NCI-H2081 treated with DMSO at 0.1 percent for 48 hours (cell line): ENCODE measurements at places on chromosomes 13 and 19.

DNA sequence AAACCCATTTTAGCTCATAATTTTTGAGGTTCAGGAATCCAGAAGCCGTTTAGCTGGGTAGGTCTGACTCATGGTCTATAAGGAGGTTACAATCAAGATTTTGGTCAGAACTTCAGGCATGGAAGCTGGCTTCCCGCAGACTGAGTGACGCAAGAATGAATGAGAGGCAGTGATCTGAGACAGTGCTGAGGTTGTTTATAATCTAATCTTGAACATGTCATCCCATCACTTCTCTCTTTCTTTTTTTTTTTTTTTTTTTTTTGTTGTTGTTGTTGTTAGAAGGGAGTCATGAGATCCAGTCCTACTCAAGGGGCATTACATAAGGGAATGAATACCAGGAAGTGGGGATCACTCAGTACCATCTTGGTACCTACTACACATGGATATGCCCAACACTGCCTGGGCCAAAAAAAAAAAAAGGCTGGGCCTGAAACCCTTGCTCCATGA, 217.4 kb downstream of the DLEU7 start:
- DNase-seq, result no peak

- DNase-seq, result no peak
Measured at GRCh38 chr13:49400755-49401659, 42.9 kb downstream of the CAB39L start.

DNA sequence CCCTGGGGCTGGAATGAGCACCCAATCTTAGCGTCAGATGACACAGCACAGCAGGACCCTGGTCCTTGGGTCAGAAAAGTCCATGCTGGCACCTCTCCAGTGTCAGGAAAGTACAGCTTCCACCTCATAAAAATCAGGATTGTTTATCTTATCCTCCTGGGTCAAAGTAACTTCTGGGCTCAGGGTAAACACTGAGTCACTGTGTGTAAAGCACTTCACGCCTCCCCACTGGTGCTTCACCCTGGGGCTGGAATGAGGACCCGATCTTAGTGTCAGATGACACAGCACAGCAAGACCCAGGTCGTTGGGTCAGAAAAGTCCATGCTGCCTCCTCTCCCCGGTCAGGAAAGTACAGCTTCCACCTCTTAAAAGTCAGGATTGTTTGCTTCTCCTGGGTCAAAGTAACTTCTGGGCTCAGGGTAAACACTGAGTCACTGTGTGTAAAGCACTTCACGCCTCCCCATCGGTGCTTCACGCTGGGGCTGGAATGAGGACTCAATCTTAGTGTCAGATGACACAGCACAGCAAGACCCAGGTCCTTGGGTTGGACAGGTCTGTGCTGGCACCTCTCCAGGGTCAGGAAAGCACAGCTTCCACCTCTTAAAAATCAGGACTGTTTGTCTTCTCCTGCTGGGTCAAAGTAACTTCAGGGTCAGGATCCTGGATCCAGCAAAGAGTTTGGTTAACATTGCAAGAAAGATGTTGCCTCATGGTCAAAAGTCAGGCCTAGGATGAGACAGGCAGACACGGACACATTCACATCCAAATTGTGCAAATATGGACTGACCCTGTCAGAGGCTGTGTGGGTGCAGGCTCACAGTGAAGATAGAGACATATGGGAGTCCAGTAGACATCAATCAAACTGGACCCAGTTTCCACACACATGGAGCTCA, 39.2 kb upstream of the CYP2A7 start:
- DNase-seq, result no peak

GRCh38 chr19:7533281-7533885, 2.1 kb upstream of the PNPLA6 start:
- DNase-seq, result no peak

GRCh38 chr13:32940601-32941000, 75.6 kb upstream of the KL start:
- DNase-seq, result no peak

- DNase-seq, result peak; percentile 3
Measured at GRCh38 chr13:22517544-22517943, 663.2 kb upstream of the SGCG start.

GRCh38 chr13:35700671-35701070, 224.2 kb upstream of the MAB21L1 start:
- DNase-seq, result no peak

- no peak for DNase-seq
Measured at GRCh38 chr13:29993716-29994488, 143.5 kb upstream of the UBL3 start.

- no peak for DNase-seq
Measured at GRCh38 chr13:77029436-77029835, 2.5 kb upstream of the FBXL3 start.

GRCh38 chr13:88042489-88042888, 371.3 kb downstream of the SLITRK5 start:
- DNase-seq, result no peak

DNA sequence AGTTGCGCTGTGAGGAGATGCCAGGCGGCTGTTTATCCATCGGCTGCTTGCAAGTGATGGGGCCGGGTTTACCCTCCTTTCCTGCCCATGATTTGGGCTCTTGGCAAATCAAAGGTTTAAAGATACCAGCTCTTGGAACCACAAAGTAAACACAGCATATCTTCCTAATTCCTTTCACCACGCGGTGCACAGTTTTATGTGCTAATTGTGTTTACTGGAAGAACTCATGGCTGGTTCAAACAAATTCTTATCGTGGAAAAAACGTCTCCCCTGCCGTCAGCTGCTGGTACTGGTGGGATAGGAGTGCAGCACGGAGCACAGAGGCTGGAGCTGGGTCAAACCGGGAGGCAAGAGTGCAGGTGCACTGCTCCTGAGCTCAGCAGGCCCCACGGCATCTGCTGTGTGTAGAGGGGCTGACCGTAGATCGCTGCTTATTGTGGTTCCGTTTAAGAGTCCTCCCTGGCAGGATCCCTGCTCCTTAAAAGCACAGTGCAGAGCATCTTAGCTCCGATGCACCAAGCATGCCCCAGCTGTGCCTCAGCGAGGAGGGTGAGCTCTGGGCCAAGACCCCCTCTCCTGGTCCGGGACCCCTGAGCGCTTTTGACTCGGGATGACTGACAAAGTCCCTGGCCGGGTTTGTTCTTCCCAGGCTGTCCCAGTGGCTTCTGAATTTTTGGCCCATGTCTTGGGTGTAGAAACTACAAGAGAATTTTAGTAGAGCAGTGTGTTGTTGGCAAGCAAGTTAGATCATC, 51.3 kb upstream of the GAS6 start:
- no peak for DNase-seq

DNA sequence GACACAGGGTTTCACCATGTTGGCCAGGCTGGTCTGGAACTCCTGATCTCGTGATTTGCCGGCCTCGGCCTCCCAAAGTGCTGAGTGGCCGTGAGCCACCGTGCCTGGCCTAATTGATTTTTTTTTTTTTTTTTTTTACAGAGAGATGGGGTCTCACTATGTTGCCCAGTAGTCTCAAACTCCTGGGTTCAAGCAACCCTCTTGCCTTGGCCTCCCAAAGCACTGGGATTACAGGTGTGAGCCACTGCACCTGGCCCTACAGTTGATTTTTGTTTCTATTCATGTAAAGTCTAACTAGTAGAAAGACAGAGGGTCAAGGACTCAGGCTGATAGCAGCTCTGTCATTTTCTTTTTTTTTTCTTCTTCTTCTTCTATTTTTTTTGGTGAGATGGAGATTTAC, 21.8 kb downstream of the FGF21 start:
- no peak for DNase-seq

DNA sequence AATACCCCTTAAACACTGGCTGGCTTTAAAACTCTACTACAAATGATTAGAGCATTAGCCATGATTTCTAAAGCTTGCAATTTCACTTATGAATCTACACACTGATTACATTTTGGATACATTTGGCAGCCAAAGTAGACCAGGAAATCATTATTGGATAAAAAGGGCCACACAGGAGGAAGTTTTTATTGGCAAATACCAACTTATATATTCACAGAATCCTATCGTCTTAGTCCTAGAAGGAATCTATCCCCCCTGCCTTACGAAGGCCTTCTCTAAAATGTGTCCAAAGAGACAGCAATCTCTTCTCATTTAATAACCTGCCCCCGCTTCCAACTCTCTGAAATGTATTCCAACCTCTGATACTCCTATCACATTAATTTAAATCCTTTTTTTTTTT, 52.5 kb downstream of the KLF5 start:
- no peak for DNase-seq

- peak; percentile 92 for DNase-seq
Measured at GRCh38 chr13:99926014-99926731, 45.4 kb downstream of the ZIC5 start.

- DNase-seq, result no peak
Measured at GRCh38 chr19:38401148-38401547, 1.7 kb upstream of the FAM98C start.

DNA sequence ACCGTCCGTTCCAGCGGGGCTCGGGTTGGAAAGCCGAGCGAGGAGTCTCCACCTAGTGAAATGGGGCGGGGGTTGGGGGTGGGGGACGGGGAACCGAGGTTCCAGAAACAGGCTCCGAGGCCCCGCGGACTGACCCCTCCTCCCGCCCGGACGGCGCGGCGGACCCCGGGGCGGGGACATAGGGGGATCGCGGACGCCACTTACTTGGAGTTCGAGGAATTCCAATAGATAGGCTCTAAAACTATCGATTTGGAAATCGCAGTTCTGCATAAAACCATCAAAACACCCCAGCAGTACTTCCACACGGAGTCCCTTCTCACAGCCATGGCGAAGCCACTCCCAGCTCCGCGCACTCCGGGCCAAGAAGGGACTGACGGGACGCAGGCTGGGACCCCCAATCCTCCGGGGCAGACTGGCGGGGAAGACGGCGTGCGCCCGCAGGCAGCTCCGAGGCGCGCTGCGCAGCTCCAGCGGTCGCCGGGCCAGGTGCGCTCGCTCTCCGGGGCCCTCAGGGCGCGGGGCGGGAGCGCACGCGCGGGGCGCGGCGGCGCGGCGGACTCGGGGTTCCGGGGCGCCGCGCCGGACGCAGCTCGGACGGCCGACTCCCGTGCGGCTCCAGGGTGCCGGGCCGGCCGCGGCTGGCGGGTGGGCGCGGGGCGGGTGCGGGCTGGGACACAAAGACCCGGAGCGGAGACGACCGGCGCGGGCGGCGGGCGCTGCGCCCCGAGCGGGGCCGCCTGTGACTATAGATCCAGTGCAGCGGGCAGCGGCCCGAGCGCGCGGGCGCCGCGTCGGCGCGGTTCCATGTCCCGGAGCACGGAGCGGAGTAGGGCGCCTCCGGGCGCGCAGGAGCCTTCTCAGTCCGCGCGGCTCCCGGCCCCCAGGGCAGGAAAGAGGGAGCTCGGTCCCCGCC, 567 bp downstream of the EFNB2 start:
- DNase-seq, result no peak

GRCh38 chr19:17447704-17448130, 751 bp downstream of the TMEM221 start:
- DNase-seq, result no peak

GRCh38 chr13:71522941-71523526, 344.0 kb downstream of the DACH1 start:
- DNase-seq, result no peak

DNA sequence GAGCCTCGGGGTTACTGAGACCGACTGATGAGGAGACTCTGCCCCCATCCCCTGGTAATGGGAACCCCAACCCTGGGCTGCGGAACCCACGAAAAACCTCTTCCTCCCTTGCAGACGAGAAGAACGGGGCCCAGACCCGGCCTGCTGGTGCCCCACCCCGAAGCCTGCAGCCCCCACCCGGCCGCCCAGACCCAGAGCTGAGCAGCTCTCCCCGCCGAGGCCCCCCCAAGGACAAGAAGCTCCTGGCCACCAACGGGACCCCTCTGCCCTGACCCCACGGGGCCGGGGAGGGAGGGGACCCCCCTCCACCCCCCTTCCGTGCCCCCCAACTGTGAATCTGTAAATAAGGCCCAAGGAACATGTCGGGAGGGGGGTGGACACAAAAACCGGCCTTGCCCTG, 13.3 kb downstream of the TMEM150B start:
- DNase-seq, result no peak

DNA sequence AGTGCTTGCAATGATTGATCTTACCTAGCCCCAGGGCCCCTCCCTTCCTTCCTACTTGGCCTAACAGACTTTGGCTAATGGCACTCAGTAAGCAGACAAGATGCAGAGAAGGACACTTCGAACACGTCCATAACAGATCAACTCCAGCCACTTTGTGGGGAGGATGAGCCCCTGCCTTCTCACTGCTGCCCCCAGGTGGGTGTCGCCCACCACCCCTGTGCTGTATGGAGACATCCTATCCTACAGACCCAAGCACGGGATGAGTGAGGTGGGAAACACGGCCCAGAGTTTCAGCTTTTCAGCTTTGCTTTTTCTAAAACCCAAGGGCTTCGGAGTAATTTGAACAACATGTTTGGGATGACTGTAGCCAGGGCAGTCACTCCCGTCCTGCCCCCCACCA, 5.5 kb downstream of the SLC7A1 start:
- DNase-seq, result no peak

GRCh38 chr13:47139519-47139918, 242.7 kb upstream of the HTR2A start:
- DNase-seq, result no peak

DNA sequence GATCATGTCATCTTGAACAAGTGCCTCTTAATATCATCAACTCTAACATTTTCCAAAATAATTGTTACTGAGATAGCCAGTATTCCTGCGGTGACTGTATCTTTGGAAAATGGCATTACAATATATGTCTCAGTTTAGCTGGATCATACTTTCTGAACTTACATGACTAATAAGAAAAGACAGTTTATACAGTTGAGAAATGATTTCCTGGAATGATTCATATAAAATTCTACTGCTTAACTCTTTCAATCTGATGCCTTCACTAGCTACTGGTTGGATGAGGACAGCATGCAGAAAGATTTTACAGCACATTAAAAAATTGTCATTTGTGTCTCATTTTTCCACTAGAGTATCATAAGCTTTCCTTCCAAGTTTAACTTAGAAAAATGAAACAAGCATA, 302.1 kb downstream of the PCDH17 start:
- DNase-seq, result no peak

GRCh38 chr19:5216141-5216847, 124.3 kb downstream of the PTPRS start:
- DNase-seq, result no peak

DNA sequence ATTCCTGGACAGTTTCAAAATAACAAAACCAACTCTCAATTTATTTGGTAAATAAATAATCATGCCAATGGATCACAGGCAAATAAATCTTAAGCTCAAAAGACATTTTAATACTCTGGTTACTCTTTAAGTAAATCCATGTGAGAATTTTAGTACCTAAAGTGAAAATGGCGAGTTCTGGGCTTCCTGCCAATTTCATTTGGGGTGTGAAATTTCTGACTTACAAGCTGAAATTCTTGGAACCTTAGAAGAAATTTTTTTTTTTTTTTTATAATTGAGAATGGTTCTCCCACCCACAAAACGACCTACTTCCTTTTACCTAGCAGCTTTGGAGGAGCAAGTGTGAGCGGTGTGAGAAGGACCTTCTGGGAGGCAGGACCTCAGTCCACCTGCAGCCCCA, 354.5 kb upstream of the NBEA start:
- no peak for DNase-seq

- no peak for DNase-seq
Measured at GRCh38 chr19:33654840-33655508, 33.2 kb downstream of the CHST8 start.

- DNase-seq, result no peak
Measured at GRCh38 chr13:39528661-39528980, 74.4 kb downstream of the LHFPL6 start.
